ENCODE measurements at places on chromosomes 6 and 20.

- DNase-seq, result no peak
These were observed 9.6 kb upstream of the APCDD1L start for GRCh38 chr20:58524814-58525213.

DNA sequence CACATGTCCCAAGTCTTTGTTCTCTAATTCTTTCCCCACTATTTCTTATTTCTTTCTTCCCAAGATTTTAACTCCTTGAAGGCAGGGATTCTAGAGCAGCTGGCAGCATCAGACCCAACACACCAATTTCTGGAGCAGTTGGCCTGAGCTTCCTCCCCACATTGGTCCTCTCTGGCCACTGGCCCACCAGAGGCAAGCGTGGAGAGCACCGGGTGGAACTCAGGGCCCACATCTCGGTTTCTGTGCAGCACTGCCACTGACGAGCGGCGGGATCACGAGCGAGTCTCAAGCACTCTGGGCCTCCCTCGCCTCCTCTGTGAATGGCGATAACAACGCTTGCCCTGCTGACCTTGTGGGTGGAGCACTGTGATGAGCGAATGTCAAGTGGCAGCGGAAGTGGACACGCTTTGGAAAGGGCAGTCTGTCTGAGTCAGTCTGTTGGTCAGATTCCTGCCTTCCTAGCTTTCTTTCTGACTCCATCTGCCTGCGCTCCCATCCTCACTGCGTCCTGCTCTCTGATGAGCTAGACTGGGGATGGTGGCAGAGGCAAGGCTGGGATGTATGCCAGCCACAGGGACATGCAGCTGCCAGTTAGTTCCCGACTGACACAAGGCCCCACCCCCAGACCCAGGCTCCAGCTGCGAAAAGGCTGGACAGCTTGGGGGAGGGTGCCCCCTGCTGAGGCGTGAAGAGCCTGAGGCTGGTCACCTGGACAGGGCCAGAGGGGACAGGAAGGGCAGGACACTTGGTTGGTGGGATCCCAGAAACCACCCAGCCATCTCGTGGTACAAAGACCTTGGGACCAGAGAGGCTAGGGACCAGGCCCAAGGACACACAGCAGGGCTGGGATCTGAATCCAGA is 4.5 kb upstream of the SPDEF start:
- DNase-seq, result no peak

DNA sequence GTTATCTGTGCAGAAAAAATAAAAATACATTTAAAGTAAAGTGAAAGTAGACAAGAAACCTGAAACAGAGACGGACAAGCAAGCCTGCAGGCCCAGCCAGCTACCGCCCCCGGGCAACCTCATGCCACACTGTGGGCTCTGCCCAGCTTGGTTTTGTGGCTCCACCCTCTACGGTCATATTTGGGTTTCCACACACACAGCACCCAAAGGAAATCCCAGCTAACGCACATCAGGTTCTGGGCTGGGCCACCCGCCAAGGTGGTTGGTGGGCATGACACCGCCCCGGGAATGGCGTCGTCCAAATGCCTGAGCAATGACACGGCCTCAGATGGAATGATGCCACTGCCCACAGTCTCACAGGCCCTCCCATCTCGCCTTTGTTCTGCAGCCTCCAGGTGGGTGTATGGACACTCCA is 22.9 kb downstream of the FAM110A start:
- no peak for DNase-seq

DNA sequence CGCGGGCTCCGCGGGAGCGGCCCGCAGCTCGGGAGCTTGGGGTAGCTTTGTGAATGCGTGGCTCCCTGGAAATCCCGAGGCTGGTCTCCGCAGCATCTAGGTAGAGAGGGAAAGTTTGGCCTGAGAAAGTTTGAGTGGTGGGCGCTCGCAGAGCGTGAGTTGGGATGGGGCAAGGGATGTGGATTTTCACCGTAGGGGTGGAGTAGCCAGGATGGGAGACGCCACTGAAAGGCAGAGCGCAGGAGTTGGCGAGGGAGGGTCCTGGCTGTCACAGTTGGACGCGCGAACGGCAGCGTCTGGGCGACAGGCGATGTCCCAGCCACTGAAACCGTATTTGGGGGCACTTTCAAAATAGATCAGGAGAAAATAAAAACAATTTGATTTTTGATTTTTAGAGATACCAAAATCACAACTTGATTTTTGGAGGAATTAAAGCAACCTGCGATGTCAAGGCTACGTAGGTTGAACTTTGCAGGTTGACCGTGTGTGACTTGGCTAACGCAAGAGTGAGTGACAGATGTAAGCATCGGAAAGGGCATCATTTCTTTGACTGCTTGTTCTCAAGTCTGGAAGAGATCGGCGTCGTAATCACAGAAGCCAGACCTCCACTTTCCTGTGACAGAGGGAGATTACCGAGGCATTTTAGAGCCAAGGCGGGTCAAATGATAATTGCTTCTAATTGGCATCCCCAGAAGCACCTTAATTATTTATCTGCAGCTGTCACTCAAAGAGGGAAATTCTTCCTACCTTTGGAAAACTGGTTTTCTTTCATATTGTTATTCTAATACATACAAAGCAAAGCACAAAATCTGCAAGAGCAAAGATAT is 646 bp downstream of the HEY2 start:
- DNase-seq, result peak; percentile 16

DNA sequence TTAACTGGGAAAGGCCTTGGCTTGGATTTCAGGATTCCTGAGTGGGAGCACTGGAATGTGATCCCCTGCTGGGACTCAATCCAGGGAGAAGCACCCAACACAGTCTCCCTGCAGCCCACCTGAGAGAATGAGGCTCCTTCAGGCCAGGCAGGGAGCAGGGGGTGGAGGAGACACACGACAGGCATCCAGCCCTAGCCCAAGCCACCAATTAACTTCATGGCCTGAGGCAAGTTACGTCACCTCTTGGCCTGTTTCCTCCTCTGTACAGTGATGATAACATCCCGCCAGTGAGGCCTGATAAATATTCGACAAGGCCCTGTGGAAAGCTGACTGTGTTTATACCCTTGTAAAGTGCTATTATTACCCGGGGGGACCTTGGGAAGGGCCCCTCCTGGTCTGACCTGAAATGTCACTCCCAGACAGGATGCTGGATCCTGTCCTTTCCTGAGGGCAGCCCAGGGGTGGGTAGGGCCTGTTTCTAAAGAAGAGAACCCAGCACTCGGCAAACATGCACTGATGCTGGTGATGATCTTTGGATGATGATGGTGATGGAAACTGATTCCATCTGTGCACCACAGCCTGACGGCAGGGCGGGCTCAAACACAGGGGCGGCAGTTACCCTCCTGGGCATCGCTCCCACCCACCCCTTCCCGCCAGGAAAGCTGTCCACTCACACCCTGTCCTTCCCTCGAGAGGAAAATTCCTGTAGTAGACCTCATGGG is 12.4 kb downstream of the FRS3 start:
- no peak for DNase-seq

All from thymus (tissue), 14 donors.